ENCODE measurements at places on chromosomes 2 and 18. TPM values are rescaled to one million over a fixed set of nuclear protein-coding genes. Genes with fewer than 3 reads are reported as not detected.

The FBLN7 gene
- not detected for polyA plus RNA-seq

The TIGD1 gene
- polyA plus RNA-seq = 1.3 TPM

The ALKAL2 gene
- 7.5 TPM for polyA plus RNA-seq

The CFC1 gene
- polyA plus RNA-seq = not detected

GRCh38 chr2:197827618-197828017, 23.2 kb downstream of the PLCL1 start:
- H3K27me3 ChIP-seq = peaks cover 2% of the 10 kb centered on the region
- no peaks in the 10 kb centered on the region for H3K36me3 ChIP-seq
- no peak overlapping the region for H3K4me3 ChIP-seq
- no peaks in the 10 kb centered on the region for H3K4me1 ChIP-seq

DNA sequence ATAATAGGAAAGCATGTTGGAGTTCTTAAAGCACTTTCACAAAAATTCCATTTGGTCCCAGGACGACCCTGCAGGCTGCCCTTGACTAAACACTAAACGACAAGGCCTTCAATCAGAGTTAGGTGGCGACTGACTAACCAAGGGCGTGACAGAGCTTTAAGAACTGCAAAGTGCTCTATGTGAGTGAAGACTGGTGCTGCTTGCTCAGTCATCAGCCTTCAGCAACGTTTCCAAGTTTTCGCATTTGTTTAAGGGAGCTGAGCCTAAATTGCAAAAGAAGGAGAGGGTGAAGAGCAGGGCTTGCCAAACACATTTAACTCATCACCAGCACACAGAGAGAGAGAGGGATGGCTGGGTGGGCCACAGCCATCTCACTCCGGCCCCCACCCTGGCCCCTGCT, 204.7 kb upstream of the PID1 start:
- no peaks in the 10 kb centered on the region for H3K4me1 ChIP-seq
- DNase-seq = no peak
- no peaks in the 10 kb centered on the region for H3K36me3 ChIP-seq

DNA sequence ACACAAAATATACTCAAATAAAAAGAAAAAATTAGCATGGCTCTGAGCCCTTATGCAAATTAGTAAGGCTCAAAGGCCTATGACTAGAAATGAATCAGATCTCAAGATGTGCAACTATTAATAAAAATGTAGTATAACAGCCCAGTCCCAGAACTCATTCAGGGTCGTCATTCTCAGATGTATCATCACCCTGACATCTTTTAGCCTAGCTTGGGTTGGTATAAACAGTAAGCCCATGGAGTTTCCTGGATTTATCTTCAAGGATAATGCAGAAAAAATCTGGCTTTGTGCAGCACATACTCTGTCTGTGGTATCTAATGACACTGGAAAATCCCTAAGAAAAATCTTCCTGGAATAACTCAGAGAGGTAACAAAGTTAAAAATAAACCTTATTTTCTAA, 239.3 kb downstream of the ZNF385B start:
- H3K4me3 ChIP-seq = no peak overlapping the region
- no peak for DNase-seq
- peaks cover 1% of the 10 kb centered on the region for H3K27me3 ChIP-seq
- H3K27ac ChIP-seq = no peak overlapping the region

DNA sequence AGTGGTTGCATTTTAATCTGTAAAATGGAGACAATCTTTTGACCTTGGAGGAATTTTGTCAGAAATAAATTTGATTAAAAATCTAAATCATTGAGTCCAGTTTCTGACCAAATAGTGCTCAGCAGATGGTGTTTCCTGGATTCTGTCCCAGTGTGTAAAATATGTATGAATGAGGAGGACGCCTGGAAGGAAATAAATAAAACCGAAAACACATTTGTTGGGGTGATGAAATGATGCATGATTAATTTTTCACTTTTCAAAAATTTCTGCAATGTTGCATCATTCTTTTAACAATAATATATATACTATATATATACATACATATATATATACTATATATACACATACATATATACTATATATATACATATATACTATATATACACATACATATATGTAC, 261.1 kb upstream of the TRIB2 start:
- peaks cover 59% of the 10 kb centered on the region for H3K4me1 ChIP-seq
- H3K4me3 ChIP-seq = no peak overlapping the region
- H3K27me3 ChIP-seq = no peaks in the 10 kb centered on the region
- H3K36me3 ChIP-seq = no peaks in the 10 kb centered on the region
- no peak for DNase-seq

- no peaks in the 10 kb centered on the region for H3K27me3 ChIP-seq
- H3K4me3 ChIP-seq = peak overlapping the region; percentile 66
- H3K4me1 ChIP-seq = peaks cover 21% of the 10 kb centered on the region
Observed at GRCh38 chr2:286774-287392, 1.0 kb downstream of the ALKAL2 start.

DNA sequence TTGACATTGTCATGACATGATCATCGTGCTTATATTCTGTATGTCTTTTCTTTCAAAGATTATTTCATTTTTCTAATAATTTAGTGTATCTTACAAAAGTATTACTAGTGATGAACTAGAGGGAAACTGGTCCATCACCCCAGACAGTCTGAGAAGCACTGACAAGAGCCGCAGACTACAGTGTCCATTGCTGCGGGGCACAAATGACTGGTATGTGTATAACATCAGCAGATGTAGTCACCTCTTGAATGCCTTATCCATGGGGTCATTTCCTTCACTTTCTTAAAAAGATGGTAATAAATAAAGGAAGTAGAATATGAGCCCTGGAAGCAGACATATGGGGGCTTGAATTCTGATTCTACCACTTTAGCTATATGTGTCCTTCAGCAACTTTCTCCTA, 29.6 kb downstream of the NEMP2 start:
- H3K4me3 ChIP-seq = no peak overlapping the region
- H3K27me3 ChIP-seq = no peaks in the 10 kb centered on the region
- peaks cover 2% of the 10 kb centered on the region for H3K4me1 ChIP-seq
- H3K27ac ChIP-seq = no peak overlapping the region

DNA sequence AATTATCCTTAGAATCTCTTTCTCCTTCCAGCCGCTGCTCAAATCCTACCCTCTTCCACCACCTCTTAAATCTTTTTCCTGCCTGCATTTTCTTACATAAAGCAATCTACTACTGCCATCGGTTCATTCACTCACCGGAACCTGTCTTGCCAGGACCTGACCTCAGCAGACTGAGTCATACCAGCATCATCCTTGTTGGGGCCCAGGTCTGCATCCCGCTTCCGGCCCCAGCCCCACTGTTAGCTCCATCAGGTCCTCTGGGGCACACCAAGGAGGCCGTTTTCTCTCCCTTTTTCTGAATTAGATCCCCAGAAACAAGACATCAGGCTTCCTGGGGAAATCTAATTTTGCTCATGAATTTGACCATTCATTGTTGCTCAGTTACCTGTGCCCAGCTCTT, 42.7 kb upstream of the TGFA start:
- no peaks in the 10 kb centered on the region for H3K36me3 ChIP-seq
- H3K4me3 ChIP-seq = no peak overlapping the region
- peaks cover 5% of the 10 kb centered on the region for H3K4me1 ChIP-seq
- no peaks in the 10 kb centered on the region for H3K27me3 ChIP-seq
- H3K27ac ChIP-seq = no peak overlapping the region

The GAL3ST2 gene
- polyA plus RNA-seq = not detected

DNA sequence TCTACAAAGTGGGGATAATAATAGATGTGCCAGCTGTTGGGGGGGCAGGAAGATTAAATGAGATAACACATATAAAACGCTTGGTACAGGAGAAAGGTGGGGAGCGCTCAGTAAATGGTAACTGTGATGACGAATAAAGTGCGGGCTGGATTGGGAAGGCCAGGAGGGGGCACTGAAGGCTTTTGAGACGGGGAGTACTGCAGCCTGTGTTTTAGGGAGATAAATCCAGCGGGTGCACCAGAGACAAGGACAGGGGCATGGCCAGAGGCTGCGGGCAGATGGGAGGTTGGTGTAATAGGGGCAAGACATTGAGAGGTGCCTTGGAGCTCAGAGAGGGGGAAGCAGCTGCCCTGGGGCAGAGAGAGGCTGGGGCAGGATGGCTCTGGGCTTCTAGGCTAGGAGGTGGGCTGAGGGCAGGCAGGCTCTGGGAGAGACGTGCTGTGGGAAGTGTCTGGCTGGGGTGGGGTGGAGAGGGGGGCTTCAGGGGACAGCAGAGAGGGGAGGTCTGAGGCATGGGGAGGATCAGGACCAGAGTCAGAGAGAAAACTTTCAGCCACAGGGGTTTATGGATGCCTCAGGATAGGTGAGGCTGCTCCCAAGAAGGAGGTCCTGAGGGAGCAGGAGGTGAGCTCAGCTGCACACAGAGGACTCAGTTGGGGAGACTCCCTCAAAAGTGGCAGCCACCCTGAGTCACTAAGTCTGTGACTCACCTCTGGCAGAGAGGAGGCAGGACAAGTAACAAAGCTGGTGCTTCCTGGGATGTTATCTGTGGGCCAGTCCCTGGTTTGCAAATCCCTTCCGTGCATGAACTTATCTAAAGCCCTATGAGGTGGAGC, 18.8 kb downstream of the TEX44 start:
- H3K27me3 ChIP-seq = peaks cover 23% of the 10 kb centered on the region
- H3K4me1 ChIP-seq = peaks cover 18% of the 10 kb centered on the region
- no peak overlapping the region for H3K27ac ChIP-seq
- no peak overlapping the region for H3K4me3 ChIP-seq

The KCNK3 gene
- polyA plus RNA-seq = not detected

GRCh38 chr18:56255381-56255780, 383.0 kb downstream of the TXNL1 start:
- H3K4me3 ChIP-seq = no peak overlapping the region
- H3K36me3 ChIP-seq = no peaks in the 10 kb centered on the region
- peaks cover 1% of the 10 kb centered on the region for H3K27me3 ChIP-seq

The VIL1 gene
- polyA plus RNA-seq = 0.63 TPM

GRCh38 chr2:124121760-124122275, 96.7 kb downstream of the CNTNAP5 start:
- H3K27me3 ChIP-seq = no peaks in the 10 kb centered on the region
- no peaks in the 10 kb centered on the region for H3K4me1 ChIP-seq
- no peak overlapping the region for H3K27ac ChIP-seq
- H3K36me3 ChIP-seq = no peaks in the 10 kb centered on the region
- H3K4me3 ChIP-seq = no peak overlapping the region

DNA sequence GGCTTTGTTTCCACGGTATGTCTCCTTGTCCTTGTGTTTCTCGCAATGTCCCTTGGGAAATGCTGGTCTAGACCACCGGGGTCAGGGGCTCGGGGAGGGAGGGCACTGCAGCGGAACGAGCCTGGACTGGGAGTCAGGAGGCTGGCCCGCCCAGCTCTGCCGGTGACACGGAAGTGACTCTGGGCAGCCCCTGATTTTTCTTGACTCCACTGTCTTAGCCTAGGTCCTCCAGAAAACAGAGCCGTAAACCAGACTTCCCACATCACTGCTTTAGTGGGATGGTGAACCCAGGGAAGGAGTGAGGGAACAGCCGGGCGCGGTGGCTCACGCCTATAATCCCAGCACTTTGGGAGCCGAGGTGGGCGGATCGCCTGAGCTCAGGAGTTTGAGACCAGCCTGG, 144.2 kb downstream of the ASB1 start:
- no peak overlapping the region for H3K27ac ChIP-seq
- H3K36me3 ChIP-seq = no peaks in the 10 kb centered on the region
- no peaks in the 10 kb centered on the region for H3K4me1 ChIP-seq
- no peak for DNase-seq

DNA sequence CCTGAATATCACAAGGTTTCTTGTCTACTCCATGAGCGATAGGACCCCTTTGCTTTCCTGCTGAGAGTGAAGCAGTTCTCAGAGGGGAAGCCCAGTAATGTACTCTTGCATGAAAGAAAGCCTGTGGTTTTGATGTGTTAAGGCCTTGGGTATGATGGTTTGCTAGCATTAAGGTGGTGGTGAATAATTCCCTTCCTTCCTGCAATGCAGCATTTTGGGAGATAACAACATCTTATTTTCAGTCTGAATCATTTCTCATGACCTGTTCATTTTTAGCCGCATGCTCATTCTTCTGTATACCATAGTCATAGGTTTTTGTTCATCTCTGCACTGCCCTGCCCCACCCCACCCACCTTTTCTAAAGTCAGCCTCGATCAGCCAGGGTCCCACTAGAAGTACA, 66.2 kb downstream of the HNMT start:
- H3K4me1 ChIP-seq = no peaks in the 10 kb centered on the region
- no peaks in the 10 kb centered on the region for H3K27me3 ChIP-seq
- no peak for DNase-seq
- H3K36me3 ChIP-seq = no peaks in the 10 kb centered on the region
- H3K4me3 ChIP-seq = no peak overlapping the region
- H3K27ac ChIP-seq = no peak overlapping the region

The GALNT13 gene
- polyA plus RNA-seq = not detected

- peak overlapping the region; percentile 26 for H3K27ac ChIP-seq
- peaks cover 10% of the 10 kb centered on the region for H3K27me3 ChIP-seq
- H3K4me1 ChIP-seq = peaks cover 28% of the 10 kb centered on the region
- peaks cover 4% of the 10 kb centered on the region for H3K36me3 ChIP-seq
Observed at GRCh38 chr2:191660575-191660974, 17.4 kb upstream of the NABP1 start.

The ATRAID gene
- 388 TPM for polyA plus RNA-seq

- peaks cover 5% of the 10 kb centered on the region for H3K27me3 ChIP-seq
- H3K36me3 ChIP-seq = no peaks in the 10 kb centered on the region
- no peak overlapping the region for H3K4me3 ChIP-seq
- no peak for DNase-seq
- no peak overlapping the region for H3K27ac ChIP-seq
Observed at GRCh38 chr2:239262484-239263230, 138.2 kb downstream of the HDAC4 start.

DNA sequence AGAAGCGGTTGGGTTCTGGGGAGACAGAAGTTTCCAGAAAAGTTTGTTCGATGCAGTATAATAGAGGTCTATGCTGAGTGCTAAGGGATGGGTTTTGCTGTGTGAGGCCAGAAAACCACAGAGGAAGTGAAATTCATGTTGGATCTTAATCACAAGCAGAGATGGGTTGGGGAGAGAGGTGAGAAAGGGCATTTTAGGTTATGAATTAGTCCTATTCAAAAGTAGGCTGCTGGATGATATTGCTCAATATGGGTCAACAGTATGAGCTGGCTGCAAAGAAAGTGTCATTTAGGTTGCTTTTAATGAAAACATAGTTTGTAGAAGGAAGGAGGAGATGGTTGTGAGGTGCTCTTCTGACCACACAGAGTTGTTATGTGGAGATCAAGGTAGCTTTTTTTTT, 118.8 kb upstream of the LHCGR start:
- no peaks in the 10 kb centered on the region for H3K4me1 ChIP-seq
- no peak overlapping the region for H3K4me3 ChIP-seq
- DNase-seq = no peak
- no peaks in the 10 kb centered on the region for H3K27me3 ChIP-seq
- no peaks in the 10 kb centered on the region for H3K36me3 ChIP-seq

GRCh38 chr18:24497031-24497754, 36.8 kb downstream of the HRH4 start:
- H3K27ac ChIP-seq = no peak overlapping the region
- H3K4me1 ChIP-seq = peaks cover 33% of the 10 kb centered on the region
- H3K4me3 ChIP-seq = no peak overlapping the region
- no peak for DNase-seq
- peaks cover 3% of the 10 kb centered on the region for H3K36me3 ChIP-seq

DNA sequence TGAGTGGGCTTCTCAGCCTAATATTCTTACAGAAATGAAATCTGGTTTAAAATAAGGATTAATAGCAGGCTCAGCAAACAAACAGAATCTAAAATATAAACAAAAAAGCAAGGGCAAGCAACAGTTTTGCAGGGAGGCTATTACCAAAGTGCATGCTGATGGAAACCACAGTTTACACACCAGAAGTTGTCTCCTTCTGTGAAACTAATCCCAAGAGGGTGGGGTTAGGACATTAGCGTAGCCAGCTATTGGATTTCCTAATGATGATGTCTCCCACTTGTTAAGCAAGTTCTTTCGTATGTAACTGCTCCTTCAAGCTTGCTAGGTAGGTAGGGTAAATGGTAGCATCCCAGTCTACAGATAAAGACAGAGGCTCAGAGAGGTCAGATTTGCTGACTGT, 65.0 kb upstream of the TSPYL6 start:
- no peak overlapping the region for H3K4me3 ChIP-seq
- H3K27ac ChIP-seq = no peak overlapping the region
- H3K27me3 ChIP-seq = peaks cover 3% of the 10 kb centered on the region
